ENCODE measurements at places on chromosomes 7 and 10.

- DNase-seq, result no peak
Measured at GRCh38 chr7:138834583-138834982, 36.6 kb upstream of the ATP6V0A4 start.

DNA sequence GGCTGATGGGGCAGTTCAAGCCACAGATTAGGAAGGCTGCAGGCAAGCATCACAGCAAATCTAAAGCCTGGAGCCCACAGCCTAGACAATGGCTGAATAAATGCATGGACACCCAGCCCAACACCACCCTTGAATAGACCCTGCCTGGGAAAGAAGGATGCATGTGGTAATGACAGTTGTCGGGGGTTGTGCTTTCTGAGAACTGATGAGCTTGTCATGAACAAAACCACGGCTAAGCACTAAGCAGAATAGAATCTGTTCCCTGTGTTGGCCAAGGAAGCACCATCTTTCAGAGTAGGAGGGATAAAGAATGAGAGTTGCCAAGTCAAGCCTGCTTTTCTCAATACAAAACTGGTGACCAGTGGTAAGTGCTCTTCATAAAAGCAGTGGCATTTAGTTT lies 66.1 kb upstream of the JCAD start:
- DNase-seq, result no peak

DNA sequence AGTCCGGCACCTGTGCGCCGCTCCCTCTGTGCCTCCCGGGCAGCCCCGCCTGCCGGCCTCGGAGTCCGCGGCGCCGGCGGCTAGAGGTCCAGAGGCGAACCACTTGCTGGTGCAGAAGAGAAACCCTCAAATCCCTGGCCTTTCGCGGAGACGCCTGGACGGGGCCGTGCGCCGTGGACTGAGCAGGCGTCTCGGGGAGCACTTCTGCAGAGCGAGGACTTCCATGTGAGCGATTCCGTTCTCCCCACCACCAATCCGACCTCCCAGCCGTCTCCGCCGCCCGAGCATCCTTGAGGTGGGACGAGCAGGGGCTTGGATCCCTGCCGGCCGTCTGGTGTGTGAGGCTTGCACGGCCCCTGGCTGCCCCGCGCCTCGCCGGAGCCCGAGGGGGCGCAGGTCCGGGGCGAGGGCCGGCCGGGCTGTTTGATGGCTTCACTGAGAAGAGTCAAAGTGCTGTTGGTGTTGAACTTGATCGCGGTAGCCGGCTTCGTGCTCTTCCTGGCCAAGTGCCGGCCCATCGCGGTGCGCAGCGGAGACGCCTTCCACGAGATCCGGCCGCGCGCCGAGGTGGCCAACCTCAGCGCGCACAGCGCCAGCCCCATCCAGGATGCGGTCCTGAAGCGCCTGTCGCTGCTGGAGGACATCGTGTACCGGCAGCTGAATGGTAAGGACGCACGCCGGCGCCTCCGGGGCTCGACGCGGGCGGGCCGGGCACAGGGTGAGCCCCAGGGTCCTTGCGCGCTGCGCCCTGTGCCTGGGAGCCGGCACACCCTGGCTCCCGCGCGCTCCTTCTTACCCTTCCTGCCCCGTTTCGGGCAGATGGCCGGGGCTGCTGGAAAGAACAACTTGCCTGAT lies 660 bp downstream of the GALNT17 start:
- DNase-seq, result no peak

DNA sequence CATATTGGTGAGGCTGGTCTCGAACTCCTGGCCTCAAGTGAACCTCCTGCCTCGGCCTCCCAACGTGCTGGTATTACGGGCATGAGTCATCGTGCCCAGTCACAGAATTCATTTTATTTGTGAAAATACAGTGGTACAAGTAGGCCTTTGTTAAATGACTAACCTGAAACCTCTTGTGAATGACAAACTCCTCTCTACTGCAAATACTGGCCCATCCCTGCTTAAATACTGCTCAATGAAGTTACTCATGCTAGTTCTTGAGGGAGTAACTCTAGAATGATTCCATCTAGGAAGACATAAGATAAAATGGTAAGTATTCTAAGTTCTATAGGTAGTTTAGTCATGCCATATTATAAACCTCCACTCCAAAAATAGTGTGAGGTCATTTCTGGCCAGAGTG lies 80.7 kb downstream of the UBE2H start:
- no peak for DNase-seq

- DNase-seq, result no peak
Measured at GRCh38 chr10:121607310-121608055, 9.2 kb upstream of the FGFR2 start.

DNA sequence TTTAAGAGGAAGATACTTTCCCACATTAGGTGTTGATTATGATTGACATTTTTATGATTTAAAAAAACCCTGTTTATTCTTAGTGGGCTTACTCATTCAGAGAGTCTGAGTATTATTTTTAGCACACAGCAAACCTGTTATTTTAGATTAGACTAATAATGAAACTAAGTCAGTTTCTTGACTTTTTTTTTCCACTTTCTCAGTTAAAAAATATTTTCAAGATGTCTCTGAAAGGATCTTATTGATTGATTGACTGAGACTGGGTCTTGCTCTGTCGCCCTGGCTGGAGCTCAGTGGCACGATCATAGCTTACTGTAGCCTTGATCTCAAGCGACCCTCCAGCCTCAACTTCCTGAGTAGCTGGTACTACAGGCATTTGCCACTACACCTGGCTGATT lies 20.4 kb upstream of the INPP5F start:
- no peak for DNase-seq

GRCh38 chr10:62230344-62231121 lies 38.1 kb downstream of the RTKN2 start:
- no peak for DNase-seq

DNA sequence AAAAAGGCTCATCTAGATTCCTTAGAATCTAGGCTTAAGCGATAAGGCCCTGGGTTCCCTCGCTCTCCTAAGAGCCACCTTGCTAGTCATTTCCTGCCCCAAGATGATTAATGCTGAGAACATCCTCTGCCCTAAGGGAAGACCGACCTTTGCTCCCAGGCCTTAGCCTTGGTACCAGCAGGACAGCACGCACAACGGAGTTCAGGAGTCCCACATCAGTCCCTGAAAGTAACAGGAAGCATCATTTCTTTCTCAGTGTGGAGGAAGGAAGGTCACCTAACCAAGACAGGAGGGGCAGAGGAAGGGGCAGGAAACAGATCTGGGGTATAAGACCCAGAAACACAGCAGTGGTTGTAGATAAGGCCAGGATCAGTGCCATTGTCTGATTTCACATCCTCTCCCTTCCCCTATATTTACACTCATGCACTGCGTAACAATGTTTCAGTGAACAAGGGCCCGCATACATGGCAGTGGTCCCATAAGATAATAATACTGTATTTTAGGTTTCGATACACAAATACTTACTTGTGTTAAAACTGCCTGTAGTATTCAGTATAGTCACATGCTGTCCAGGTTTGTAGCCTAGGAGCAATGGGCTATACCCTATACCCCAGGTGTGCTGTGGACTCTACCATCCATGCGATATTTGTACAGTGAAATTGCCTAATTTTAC lies 8.1 kb upstream of the FAM107B start:
- DNase-seq, result no peak

DNA sequence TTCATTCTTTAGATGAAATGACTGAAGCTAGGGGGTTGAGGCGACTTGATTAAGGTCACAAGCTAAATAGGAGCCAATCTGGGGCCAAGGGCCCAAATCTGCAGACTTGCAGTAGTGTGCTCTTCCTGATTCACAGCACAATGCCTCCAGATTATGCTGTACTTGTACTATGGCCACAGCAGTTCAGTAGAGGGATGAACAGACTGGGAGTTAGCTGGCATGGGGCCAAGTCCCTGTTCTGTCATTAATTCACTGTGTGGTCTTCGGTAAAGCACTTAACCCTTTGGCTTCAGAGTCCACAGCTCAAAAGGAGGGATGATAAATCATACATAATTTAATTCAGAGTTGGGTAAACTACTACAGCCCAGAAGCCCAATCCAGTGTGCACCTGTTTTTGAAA lies 196.8 kb downstream of the XPNPEP1 start:
- no peak for DNase-seq

GRCh38 chr10:70587045-70587658 lies 15.4 kb downstream of the PRF1 start:
- no peak for DNase-seq

- DNase-seq, result no peak
Measured at GRCh38 chr7:91876391-91877133, 3.9 kb downstream of the MTERF1 start.

DNA sequence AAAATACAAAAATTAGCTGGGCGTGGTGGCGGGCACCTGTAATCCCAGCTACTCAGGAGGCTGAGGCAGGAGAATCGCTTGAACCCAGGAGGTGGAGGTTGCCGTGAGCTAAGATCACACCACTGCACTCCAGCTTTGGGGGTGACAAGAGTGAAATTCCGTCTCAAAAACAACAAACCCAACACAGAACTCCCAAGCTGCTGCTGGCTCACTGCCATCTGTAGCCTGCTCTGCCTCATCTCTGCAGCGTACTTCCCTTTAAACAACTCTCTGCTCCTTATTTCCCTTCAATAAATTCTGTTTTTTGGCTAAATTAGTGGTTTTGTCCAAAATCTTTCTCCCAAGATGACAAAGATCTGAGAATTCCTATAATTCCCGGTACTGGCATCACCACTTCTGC lies 189.2 kb upstream of the GALNT17 start:
- no peak for DNase-seq

DNA sequence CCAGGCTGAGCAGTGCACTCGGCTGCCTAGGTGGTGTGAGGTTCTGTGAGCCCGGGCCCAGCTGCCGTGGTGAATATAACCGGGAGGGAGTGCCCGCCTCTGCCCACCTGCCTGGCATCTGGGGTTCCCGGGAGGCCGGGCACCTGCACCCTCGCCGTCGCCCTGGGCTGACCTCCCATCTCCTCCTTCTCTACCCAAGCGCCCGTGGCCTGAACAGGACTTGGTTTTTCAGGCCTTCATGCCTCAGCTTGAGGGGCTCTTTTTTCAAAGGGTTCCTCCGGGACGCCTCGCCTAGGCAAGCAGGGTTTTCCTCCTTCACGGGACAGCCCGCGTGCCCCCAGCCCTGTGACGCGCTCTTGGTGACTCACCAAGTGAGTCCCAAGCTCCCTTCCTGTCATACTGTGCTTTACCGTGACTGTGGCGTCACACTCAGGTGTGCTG lies 9.9 kb downstream of the INPP5A start:
- DNase-seq, result peak; percentile 55
